ENCODE measurements at places on chromosomes 5 and 9.

- peaks cover 44% of the 10 kb centered on the region for H3K4me1 ChIP-seq
- H3K36me3 ChIP-seq = no peaks in the 10 kb centered on the region
- H3K27me3 ChIP-seq = no peaks in the 10 kb centered on the region
- peak overlapping the region; percentile 6 for H3K27ac ChIP-seq
- ATAC-seq = no peak
Observed at GRCh38 chr5:94749042-94749441, 130.6 kb downstream of the SLF1 start.

GRCh38 chr5:39137819-39138451 is 63.7 kb upstream of the RICTOR start:
- H3K27me3 ChIP-seq = peaks cover 8% of the 10 kb centered on the region
- ATAC-seq = no peak
- no peaks in the 10 kb centered on the region for H3K36me3 ChIP-seq
- H3K4me3 ChIP-seq = no peak overlapping the region
- H3K27ac ChIP-seq = no peak overlapping the region

GRCh38 chr5:172325452-172325851 is 41.9 kb upstream of the UBTD2 start:
- no peaks in the 10 kb centered on the region for H3K36me3 ChIP-seq
- peaks cover 22% of the 10 kb centered on the region for H3K4me1 ChIP-seq
- H3K27me3 ChIP-seq = no peaks in the 10 kb centered on the region
- no peak overlapping the region for H3K27ac ChIP-seq

- no peaks in the 10 kb centered on the region for H3K4me1 ChIP-seq
- ATAC-seq = no peak
- H3K36me3 ChIP-seq = no peaks in the 10 kb centered on the region
- H3K27me3 ChIP-seq = no peaks in the 10 kb centered on the region
- H3K27ac ChIP-seq = no peak overlapping the region
Observed at GRCh38 chr5:159504106-159504856, 174.0 kb upstream of the IL12B start.

DNA sequence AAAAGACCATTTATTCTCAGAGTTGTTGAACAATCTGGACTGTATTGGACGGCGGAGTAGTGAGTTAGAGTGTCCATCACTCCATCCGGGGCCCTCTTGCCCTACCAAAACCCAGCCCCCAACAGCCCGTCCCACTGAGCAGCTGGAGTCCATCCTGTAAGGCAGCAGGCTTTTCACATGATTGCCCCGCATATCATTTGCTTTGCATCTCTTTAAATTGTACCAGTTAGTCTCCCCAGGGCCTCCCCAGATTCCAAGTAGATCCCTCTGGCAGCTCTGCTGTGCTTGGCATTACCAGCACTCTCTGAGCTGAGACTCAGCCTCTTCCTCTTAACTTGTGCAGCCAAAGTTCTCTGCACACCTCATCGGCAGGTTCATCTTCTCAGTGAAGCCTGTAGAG is 48.6 kb upstream of the ADCY2 start:
- no peak overlapping the region for H3K27ac ChIP-seq
- H3K36me3 ChIP-seq = no peaks in the 10 kb centered on the region
- no peaks in the 10 kb centered on the region for H3K4me1 ChIP-seq
- no peaks in the 10 kb centered on the region for H3K27me3 ChIP-seq
- H3K4me3 ChIP-seq = no peak overlapping the region

DNA sequence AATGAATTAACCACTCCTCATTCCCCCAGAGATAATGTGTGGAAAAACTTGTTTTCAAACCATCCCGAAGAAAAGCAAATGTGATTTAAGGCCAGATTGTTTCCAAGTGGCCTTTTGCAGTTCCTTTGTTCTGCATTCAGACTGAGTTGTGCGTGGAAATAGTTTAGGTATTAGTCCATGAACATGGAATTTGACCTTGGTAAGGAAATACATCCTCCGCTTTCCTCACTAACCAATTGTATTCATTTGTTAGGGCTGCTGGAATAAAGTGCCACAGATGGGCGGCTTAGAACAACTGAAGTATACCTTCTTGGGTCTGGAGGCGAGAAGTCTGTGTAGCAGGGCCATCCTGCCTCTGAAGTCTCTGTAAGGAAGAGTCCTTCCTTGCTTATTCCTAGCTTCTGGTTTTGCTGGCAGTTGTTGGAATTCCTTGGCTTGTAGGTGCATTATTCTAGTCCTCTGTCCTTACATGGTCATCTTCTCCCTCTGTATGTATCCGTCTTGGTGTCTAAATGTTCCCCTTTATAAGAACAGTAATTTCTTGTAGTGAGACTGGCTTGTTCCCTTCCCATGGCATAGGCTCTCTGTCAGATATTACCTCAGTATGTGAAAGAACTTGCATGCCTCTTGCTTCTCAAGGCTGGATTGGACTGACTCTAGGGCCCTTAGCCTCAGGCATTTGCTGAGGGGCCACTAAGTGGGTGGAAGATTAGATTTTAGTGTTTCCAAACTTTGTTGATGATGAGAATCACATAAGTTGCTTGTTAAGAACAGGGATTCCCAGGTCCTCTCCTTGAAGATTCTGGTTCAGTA is 53.9 kb downstream of the RAI14 start:
- H3K27ac ChIP-seq = no peak overlapping the region
- no peak overlapping the region for H3K4me3 ChIP-seq
- ATAC-seq = no peak
- no peaks in the 10 kb centered on the region for H3K36me3 ChIP-seq
- H3K4me1 ChIP-seq = no peaks in the 10 kb centered on the region

- H3K36me3 ChIP-seq = no peaks in the 10 kb centered on the region
- no peak overlapping the region for H3K4me3 ChIP-seq
- ATAC-seq = no peak
- peaks cover 75% of the 10 kb centered on the region for H3K27me3 ChIP-seq
Observed at GRCh38 chr9:134291961-134292871, 34.0 kb upstream of the RXRA start.

DNA sequence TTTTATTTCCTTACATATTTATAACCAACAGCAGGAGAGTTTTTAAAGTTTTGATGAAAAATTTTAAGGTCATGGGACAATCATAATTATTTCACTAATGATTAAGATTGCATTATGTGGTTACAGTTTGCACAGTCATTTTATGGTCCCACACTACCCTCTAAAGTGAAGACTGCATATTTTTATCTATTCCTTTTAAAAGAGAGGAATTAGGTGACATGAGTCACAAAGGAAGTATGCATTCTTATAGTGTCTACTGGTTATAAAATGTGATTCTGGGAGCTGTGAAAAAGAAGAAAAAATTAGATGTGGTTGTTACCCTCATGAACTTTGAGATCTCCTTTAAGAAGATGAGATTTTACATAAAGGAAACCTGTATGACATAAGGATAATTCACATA is 87.9 kb upstream of the GRIA1 start:
- no peaks in the 10 kb centered on the region for H3K27me3 ChIP-seq
- H3K4me1 ChIP-seq = no peaks in the 10 kb centered on the region
- no peaks in the 10 kb centered on the region for H3K36me3 ChIP-seq
- H3K27ac ChIP-seq = no peak overlapping the region
- no peak for ATAC-seq

DNA sequence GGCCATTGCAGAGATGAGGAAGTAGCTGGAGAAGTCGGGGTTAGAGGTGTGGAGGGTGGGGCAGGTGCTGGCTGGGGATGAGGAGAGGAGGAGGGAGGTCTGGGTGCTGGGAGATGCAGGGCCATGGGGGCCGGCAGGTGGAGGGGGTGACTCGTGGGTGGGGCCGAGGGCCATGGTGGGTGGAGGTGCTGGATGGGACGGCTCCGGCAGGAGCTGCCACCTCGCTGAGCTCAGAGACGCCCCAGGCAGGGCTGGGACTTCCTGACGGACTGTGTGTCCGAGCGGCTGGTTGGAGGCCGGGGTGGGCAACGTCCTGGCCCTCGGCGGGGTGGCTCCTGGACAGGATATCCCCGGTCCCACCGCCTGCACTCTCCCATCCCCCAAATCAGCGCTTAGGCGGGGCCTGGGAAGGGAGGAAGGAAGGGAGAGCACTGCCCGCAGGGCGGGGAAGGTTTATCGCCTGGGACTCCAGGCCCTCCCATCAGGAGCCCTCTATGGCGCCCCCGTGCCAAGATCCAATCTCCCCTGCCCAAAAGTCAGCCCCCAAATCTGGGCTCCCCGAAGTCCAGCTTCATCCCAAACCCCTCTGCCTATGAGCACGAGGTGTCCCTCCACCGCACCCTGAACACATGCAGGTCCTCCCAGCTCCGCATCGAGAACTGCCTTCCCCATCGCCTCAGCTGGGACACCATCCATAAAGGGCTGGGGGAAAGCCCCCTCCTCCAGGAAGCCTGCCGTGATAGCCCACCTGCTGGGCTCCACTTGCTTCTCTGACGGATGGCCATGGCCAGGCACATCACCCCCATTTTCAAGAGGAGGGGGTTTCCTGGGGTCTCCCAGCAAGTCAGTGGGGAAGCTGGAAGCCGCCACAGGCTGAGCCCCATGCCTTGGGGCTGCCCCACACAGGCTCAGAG is 58.3 kb upstream of the NOTCH1 start:
- H3K27ac ChIP-seq = no peak overlapping the region
- no peaks in the 10 kb centered on the region for H3K36me3 ChIP-seq
- no peak overlapping the region for H3K4me3 ChIP-seq
- no peak for ATAC-seq
- peaks cover 30% of the 10 kb centered on the region for H3K4me1 ChIP-seq
- H3K27me3 ChIP-seq = peaks cover 95% of the 10 kb centered on the region

GRCh38 chr9:24342457-24342856 is 203.2 kb downstream of the IZUMO3 start:
- H3K27ac ChIP-seq = no peak overlapping the region
- H3K4me1 ChIP-seq = no peaks in the 10 kb centered on the region
- no peak for ATAC-seq

DNA sequence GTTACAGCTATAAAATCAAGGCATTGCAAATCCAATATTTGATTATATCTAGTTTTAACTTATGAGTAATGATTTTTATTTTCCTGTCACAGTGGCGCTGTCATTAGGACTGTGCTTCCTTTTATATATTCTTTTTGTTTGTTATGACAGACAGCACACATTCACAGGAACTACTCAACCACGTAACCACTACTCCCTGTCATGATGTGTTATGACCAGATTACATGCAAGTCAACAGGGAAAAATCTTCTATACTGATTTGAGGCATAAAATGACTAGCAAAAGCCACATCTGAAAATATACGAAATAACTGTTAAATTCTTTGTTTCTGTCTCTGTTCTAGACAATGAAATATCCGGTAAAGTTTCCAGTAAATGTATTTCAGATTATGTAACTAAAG is 25.4 kb downstream of the SREK1 start:
- peaks cover 13% of the 10 kb centered on the region for H3K4me1 ChIP-seq
- H3K27ac ChIP-seq = peak overlapping the region; percentile 4
- ATAC-seq = peak; percentile 55
- H3K4me3 ChIP-seq = no peak overlapping the region
- H3K27me3 ChIP-seq = no peaks in the 10 kb centered on the region

GRCh38 chr9:124562328-124562727 is 55.1 kb upstream of the NR5A1 start:
- H3K4me1 ChIP-seq = no peaks in the 10 kb centered on the region
- no peaks in the 10 kb centered on the region for H3K36me3 ChIP-seq
- no peak overlapping the region for H3K27ac ChIP-seq
- no peak for ATAC-seq
- no peak overlapping the region for H3K4me3 ChIP-seq
- H3K27me3 ChIP-seq = no peaks in the 10 kb centered on the region

DNA sequence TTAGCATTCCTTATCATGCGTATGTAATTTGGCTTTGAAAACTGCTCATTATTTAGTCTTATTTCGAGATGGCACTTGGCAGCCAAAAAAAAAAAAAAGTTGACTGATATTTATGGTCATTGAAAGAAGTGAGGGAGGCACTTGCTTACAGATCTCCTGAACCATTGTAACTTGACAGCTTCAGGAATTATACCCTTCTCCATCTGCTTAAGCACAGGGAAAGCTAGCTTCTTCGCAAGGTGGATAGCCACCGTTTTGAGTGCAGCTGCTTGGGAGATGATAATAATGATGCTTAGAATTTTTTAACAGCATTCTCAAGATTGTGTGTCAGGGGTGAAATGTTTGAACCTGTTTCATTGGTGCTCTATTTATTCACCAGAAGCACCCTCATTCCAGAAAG is 116.1 kb downstream of the GIN1 start:
- H3K27me3 ChIP-seq = no peaks in the 10 kb centered on the region
- H3K4me1 ChIP-seq = no peaks in the 10 kb centered on the region
- ATAC-seq = no peak
- no peak overlapping the region for H3K4me3 ChIP-seq
- H3K36me3 ChIP-seq = peaks cover 6% of the 10 kb centered on the region
- H3K27ac ChIP-seq = no peak overlapping the region

GRCh38 chr5:137681191-137681590 is 54.7 kb downstream of the KLHL3 start:
- H3K4me1 ChIP-seq = no peaks in the 10 kb centered on the region
- peaks cover 18% of the 10 kb centered on the region for H3K36me3 ChIP-seq
- H3K27me3 ChIP-seq = no peaks in the 10 kb centered on the region
- no peak overlapping the region for H3K4me3 ChIP-seq

GRCh38 chr9:92762196-92762595 is 2.4 kb downstream of the BICD2 start:
- H3K4me1 ChIP-seq = peaks cover 58% of the 10 kb centered on the region
- peak overlapping the region; percentile 99 for H3K4me3 ChIP-seq
- H3K36me3 ChIP-seq = no peaks in the 10 kb centered on the region

- H3K4me3 ChIP-seq = no peak overlapping the region
- H3K27me3 ChIP-seq = no peaks in the 10 kb centered on the region
- peaks cover 5% of the 10 kb centered on the region for H3K36me3 ChIP-seq
- peak overlapping the region; percentile 98 for H3K27ac ChIP-seq
- no peak for ATAC-seq
Observed at GRCh38 chr9:133135146-133135745, 14.2 kb upstream of the RALGDS start.

DNA sequence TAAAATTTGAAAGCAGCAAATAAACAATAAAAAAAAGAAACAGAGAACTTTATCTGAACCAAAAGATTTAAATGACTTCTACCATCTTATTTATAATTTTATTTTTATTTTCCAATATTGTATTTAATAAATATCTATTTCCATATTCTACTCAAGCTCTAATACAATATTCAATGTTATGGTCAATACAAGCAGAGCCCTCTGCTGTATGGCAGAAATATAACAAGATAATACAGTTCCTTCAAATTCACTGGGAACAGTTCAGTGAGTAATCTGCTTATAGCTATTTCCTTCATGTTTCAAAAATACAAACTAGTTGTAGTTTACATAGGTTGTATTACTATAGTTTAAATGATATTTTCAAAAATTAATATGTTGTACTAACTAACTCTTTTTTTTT is 332.7 kb downstream of the PRDM9 start:
- no peak overlapping the region for H3K4me3 ChIP-seq
- H3K27ac ChIP-seq = no peak overlapping the region
- no peak for ATAC-seq
- no peaks in the 10 kb centered on the region for H3K27me3 ChIP-seq

Data from stimulated activated memory B cell treated with anti-CD40 and anti-IgM and Interleukin-4, amounts not matched to agents 10 μg/mL and 1 μg/mL and 100 μg/mL, for 72 hours (primary cell).